ENCODE measurements at places on chromosomes 1 and 21.
A peak's percentile ranks its signal among the peaks of the same experiment; 100 is the strongest.

- no peak for DNase-seq
These were observed 284.2 kb downstream of the GRIK1 start for GRCh38 chr21:29655577-29655976.

DNA sequence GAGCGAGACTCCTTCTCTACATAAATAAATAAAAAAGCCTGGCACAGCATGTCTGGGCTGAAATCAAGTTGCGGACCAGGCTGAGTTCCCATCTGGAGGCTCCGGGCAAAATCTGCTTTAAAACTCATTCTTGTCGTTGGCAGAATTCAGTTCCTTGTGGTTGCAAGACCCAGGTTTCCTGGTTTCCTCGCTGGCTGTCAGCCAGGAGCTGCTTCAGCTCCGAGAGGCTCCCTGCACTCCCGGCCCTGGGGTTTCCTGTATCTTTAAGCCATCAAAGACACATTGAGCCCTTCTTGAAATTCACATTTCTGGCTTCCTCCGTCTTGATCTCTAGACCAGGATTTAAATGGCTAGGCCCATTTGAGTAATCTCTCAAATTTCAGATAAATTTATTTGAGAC is 20.6 kb upstream of the SCCPDH start:
- no peak for DNase-seq

DNA sequence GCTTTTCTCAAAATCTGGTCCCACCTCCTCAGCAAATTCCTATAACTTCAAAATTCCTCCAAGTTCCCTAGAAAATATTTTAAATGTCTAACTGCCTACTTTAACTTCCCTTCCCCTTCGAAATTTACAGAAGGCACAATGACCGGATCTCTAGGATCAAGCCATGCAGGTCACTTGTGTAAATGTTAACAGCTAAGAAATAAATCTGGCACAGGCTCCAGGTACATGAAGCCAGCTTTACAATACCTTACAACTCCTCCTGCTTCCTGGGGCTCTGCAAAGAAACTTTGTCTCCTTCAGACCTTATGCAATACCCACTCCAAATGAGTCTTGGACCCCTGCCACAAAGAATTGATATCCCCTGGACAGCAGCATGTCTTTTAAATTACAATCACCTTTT is 1164.2 kb downstream of the BRINP3 start:
- DNase-seq, result no peak

GRCh38 chr21:17082843-17083483 is 429.9 kb upstream of the CXADR start:
- DNase-seq, result no peak

DNA sequence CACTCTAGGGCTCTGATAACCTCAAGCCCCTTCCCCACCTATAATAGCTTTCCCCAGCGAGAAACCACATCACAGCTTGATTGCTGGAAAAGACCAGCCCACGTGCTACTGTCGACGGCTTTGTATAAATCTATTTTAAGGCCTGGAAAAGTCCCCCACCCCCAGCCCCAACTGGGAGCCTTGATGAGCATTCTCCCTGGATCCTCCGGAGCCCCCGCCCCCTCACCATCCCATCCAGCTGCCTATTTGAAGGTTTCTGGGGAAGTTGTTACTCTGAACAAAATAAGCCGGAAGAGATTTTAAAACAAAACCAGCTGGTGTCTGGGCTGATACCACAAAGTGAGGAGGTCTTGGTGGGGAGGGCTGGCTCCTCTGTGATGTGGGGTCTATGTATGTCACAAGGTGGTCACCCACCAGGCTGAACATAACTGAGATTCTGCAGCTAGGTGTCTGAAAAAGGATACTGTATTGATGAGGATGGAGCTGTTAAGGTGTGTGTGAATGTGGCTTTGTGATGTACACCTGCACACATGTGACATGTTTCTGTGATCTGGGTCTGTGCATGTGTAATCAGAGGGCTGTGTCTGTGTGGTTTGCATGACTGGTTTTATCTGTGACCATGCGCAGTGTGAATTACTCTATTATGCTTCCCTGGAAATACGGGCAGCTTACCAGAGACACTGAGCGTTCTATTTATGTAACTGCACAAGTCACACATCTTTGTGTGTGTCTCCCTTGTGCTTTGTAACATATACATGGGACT is 25.0 kb downstream of the RIMS3 start:
- DNase-seq, result no peak

DNA sequence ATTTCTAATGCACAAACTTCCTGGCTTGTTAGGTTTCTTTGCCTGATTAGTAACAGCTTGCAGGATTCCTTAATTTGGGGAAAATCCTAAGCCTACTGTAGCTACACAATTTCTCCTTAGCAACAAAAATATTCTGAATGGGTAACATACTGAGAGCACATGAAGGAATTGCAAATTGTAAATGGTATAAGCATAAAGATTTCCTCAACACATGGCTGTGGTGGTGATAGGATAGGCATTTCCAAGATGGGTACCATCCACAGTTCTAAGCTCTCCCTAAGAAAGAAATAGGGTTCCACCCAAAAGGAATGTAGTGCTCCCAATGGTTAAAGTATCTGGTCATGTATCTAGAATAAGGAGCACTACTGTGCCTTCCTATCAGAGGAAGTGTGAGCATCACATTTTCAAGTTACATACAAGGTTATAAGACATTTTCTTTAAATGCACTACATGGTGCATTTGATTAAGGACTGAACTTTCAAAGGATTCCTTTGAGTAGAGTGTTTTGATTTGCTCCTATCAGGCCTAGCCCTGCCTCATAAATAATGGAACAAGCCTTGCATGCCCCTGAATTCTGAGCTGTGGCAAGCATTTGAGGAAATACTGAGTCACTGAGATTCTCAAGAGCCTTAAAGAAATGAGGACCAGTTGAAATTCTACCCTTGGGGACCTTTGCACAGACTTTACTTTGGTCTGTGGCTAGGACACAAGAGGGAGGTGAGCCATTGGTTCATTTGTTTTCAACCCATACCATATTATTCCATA is 286.4 kb downstream of the PTBP2 start:
- DNase-seq, result no peak

DNA sequence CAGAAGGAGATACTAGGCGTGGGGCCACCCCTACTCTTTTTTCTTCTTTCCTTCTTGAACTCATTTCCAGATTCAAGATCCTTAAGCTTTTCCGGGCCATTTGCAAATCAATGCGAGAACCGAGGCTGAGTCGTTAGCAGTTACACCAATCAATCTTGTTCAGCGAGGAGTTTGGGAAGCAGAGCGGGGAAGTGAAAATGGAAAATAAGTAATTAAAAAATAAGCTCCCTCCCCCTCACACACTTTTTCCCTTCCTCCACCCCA is 1.7 kb upstream of the NEGR1 start:
- DNase-seq, result no peak

GRCh38 chr1:36107394-36107793 is 17.6 kb downstream of the COL8A2 start:
- peak; percentile 17 for DNase-seq

DNA sequence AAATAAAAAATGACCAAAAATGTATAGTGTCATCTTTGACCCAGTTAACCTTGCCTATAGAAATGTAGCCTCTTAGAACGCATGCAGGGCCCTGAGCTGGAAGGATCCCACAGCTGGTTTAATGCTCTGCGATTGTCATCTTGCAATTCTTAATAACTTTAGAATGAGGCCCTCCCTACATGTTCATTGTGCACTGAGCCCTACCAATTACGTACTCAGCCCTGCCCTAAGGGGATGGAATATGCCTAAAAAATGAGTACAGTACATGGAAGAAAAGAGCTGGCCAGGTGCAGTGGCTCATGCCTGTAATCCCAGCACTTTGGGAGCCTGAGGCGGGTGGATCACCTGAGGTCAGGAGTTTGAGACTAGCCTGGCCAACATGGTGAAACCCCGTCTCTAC is 57.8 kb upstream of the BCAR3 start:
- DNase-seq, result no peak

DNA sequence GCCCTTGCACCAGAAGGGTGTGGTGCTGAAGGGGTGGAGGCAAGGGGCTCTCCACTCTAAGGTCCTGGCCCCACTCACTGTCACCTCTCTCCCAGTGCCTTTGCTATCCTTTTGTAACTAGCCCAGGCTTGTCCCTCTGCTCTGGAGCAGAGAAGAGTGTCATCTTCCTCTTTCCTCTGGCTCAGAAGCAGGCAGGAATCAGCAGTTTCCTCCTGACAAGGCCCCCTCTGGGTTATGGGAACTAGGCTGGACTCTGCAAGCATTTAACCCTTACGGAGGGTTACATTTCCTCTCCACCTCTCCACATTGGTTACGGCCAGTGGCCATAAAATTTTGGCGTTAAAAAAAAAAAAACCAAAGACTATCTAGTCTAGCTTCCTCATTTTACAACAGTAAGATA is 30.4 kb downstream of the PLXNA2 start:
- DNase-seq, result no peak

DNA sequence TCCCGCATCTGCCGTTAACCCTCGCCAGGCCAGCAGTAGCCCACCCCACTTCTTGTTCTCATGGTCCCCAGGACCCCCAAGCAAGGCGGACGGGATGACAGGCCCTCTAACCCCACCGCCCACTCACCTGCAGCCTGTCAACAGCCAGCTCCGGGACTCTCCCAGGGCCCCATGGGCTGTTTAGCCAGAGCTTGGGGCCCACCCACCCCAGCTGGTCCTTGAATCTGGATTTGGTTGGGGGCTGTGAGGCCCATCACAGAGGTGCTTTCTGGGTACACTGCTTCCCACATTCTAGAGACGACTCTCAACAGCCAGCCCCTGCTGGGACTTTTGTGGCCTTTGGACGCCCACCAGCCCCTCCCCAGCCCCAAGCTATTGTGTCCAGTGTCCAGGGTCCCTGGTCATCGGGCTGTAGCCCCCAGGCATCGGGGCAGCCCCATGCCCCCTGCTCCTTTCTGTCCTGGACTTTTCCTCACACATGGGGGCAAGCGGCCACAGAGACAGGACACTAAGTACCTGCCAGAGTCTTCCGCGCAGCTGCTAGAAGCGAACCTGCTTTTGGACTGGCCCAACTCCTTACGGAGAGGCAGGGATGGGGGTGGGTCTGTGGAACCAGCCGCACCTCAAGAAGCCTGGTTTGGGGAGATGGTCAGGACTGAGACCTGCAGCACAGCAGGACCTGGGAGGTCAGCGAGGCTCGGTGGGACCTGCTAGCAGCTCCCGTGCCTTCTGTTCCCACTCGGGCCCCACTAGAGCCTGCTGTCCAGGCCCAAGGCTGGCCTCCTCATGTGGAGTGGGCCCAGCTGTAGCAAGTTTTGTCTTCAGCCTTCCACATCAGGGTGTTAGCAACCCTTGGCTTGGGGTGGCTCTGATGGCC is 208.1 kb upstream of the VAMP3 start:
- DNase-seq, result no peak

GRCh38 chr1:88877911-88878310 is 13.5 kb downstream of the GTF2B start:
- DNase-seq, result no peak

- no peak for DNase-seq
These were observed 15.9 kb upstream of the CGN start for GRCh38 chr1:151495316-151495715.

DNA sequence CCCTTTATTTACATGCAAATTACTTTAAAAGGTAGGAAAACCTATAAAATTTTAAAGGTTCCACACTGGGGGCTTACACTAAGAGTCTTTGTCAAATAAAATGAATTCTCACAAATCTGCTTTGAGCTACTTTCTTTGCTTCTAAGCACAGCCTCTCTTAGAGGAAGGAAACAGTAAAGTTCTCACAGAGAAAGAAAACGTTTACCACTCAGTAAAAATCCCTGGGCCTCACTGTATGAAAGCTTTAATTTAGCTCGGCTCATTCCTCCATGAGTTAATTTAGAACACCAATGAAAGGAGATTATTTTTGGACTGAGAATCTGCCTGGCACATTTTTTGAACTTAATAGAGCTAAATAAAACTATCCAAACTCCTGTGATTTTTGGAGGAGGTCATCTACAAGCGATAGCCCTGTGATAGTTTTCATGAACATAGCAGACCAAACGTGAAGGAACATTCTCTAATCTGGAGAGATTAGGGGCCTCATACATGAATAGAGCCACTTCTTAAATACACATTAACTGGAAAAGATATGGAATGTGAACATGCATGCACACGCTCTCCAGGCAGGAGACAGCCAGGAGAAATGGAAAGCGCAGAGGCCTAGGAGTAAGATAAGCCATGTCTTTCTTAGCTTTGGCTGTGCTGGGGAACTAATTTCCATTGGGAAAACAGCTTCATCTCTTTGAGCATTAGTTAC is 32.8 kb downstream of the PRRX1 start:
- DNase-seq, result no peak

DNA sequence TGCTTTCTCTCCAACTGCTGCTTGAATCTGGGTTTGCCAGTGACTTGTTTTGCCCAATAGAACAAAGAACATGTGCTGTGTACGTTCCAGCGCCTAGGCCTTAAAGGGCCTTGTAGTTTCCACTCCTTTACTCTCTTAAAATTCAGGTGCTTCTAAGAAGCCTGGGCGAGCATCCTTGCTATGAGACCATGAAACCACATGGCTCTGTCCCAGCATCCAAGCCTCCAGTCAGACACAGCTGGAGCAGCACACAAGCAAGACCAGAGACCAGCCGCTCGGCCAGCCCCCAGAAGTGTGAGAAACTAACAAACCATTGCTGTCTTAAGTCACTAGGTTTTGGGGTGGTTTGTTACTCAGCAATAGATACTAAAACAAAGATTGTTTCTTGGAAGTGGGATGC is 15.1 kb downstream of the PLEKHO1 start:
- DNase-seq, result no peak

- DNase-seq, result no peak
These were observed 1.3 kb downstream of the RNF2 start for GRCh38 chr1:185046668-185047067.

GRCh38 chr1:17572264-17572985 is 32.9 kb downstream of the ARHGEF10L start:
- no peak for DNase-seq

- no peak for DNase-seq
These were observed 6.4 kb upstream of the LRP8 start for GRCh38 chr1:53334312-53334711.

- DNase-seq, result no peak
These were observed 474.0 kb downstream of the LTN1 start for GRCh38 chr21:28518630-28519029.

GRCh38 chr1:168224991-168225390 is 813 bp upstream of the SFT2D2 start:
- no peak for DNase-seq

All from NCI-H1092 treated with DMSO at 0.1 percent for 48 hours (cell line).